Putamen (tissue), 1 donor: ENCODE measurements at places on chromosomes 16 and 17.

DNA sequence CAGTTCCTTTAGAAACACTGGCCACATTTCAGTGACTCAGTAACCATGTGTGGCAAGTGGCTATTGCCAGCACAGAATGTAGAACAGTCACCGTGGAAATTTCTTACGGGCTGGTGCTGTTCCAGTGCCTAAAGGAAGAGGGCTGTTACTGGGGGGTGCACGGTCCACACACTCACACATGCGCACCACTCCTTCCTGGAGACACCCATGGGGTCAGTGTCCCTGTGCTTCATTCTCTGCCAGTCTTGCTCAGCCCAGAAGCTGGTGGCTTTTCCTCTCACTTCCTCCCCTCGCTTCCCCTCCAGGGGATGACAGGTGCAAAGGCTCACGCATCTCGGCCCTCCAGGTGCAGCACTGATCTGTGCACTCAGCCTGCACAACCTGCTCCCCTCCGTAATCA, 115.6 kb downstream of the CCDC182 start:
- no peak for DNase-seq

- no peak for DNase-seq
Measured at GRCh38 chr16:56836410-56837230, 28.4 kb upstream of the SLC12A3 start.

GRCh38 chr17:76026714-76027158, 370 bp downstream of the EVPL start:
- DNase-seq: no peak

DNA sequence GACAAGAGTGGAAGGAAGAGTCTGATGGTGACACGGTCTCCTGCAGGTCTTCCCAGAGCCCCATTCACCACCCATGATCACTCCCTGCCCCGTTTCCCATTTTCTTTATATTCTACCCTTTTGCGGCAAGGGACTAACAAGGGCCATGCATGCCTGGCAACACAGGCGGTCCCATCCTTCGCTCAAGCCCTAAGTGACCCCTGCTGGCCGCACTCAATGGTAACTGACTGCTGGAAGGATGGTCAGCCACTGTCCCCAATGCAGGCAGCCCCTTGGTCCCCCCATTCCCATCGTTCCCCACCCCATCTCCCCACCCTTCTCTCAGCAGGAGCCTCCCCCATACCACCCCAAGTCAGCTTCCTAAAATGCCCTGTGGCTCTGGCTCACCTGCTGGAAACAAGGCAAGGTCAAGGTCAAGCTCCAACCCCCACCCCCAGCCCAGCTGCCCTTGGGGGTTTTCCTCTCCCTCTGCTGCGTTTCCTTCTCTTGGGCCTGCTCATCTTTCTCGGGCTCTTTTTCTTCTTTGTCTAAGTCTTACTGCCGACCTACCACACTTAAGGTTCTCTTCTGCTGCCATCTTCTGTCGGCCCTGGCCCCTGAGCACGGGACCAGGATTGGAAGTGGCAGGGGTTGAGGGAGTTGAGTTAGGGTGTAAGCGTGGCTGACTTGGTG, 116.0 kb downstream of the RPTOR start:
- no peak for DNase-seq

- no peak for DNase-seq
Measured at GRCh38 chr16:71600822-71601221, 23.9 kb upstream of the TAT start.

DNA sequence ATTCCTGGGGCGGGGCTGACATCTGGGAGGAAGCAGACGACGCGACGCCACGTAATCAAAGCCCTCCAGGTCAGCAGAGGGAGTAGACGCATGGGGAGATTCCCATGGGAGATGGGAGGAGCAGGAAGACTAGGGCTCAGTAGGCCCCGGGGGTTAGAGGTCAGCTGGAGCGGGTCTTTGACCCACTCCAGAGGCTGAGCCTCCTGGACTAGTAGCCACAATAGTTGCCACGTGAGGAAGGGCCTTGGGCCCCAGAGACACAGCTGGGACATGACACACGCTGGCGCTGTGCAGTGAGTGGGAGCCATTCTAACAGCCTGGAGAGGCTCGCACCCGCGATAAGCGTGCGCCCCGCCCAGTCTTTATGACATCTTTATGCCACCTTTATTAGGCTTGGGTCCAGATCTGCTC, 95.7 kb upstream of the AMZ2 start:
- DNase-seq: no peak

DNA sequence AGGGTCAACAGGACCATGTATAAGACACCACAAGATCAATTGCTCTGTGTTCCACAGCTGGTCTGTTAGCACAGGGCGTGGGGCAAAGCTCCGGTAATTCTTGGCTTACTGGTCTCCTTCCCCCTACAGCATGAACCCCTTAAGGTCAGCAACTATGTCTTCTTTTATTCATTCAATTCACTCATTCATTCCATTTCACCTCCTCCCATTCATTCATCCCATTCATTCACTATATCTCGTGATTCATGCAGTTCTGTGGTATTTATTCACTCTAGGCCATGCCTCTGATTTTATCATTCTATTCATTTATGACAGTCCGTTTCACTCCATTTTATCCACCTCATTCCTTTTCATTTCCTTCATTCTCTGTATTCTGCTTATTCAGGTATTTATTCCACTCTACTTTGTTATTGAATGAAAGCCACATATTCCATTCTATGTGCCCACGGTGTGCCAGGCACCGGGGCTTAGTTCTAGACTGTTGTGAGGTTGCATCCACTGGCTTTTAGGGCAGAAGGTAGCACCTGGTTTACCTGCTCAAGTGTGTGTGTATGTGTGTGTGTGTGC, 19.0 kb upstream of the WFDC1 start:
- no peak for DNase-seq

GRCh38 chr16:67207249-67208091, 8.5 kb downstream of the ELMO3 start:
- DNase-seq: no peak

- DNase-seq: peak; percentile 36
Measured at GRCh38 chr16:8919934-8920462, 37.8 kb downstream of the LITAFD start.

- DNase-seq: no peak
Measured at GRCh38 chr17:35569405-35569804, 8.8 kb upstream of the SLFN14 start.

- DNase-seq: no peak
Measured at GRCh38 chr17:75814900-75815373, 29.3 kb downstream of the UNC13D start.

GRCh38 chr17:1074886-1075605, 78.1 kb downstream of the TIMM22 start:
- no peak for DNase-seq

- no peak for DNase-seq
Measured at GRCh38 chr16:28531777-28532744, 6.7 kb downstream of the NUPR1 start.

GRCh38 chr17:41638941-41639340, 14.6 kb upstream of the KRT17 start:
- no peak for DNase-seq

- DNase-seq: no peak
Measured at GRCh38 chr17:409308-409847, 56.8 kb upstream of the RPH3AL start.
